A549 treated with CpdA at 1 μM for 4 hours (cell line): ENCODE measurements at places on chromosomes 1 and 21. TPM values are rescaled to one million over a fixed set of nuclear protein-coding genes. Genes with fewer than 3 reads are reported as not detected.

The CASQ2 gene
- not detected in 5 replicates for total RNA-seq

The RGS16 gene
- 0.15 to 0.31 TPM (median 0.19 TPM) in 5 replicates for total RNA-seq

The COL6A2 gene
- total RNA-seq: 14.1 to 18.0 TPM (median 14.9 TPM) in 5 replicates

The AGTRAP gene
- total RNA-seq: 71.4 to 101 TPM (median 99.9 TPM) in 5 replicates

The RIMS3 gene
- 0.48 to 0.99 TPM (median 0.88 TPM) in 5 replicates for total RNA-seq

The PSEN2 gene
- 26.1 to 29.8 TPM (median 28.0 TPM) in 5 replicates for total RNA-seq
